AG04449 (cell line): ENCODE measurements at places on chromosomes 4 and X.

GRCh38 chr4:57125996-57126395 lies 15.8 kb upstream of the IGFBP7 start:
- no peak for DNase-seq

DNA sequence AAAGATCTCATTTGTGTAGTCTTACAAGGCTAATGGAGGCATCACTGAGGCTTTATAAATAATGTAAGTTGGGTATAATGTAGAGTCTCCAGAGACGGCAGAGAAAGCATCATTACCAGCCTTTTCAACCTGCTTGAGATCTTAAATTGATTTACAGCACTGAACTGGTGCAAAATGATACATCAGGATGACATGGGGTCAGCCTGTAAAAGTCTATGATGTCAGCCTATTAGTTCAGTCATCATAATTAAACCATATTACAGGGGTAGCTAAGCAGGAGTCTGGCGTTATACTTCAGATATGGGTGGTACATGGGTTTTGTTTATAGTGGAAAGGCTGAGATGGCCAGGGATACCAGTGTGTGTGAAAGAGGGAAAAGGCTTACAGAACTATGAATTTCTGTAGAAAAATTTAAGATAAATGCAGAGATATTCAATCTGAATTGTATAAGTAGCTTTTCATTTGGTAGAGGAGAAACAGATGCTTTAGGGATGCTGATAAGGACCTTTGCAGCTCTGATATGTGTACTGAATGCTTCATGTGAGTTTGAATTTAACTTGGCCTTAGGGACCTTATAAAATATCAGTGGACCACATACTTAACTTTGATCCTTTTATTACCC lies 2.7 kb downstream of the SMAD1 start:
- DNase-seq = no peak

DNA sequence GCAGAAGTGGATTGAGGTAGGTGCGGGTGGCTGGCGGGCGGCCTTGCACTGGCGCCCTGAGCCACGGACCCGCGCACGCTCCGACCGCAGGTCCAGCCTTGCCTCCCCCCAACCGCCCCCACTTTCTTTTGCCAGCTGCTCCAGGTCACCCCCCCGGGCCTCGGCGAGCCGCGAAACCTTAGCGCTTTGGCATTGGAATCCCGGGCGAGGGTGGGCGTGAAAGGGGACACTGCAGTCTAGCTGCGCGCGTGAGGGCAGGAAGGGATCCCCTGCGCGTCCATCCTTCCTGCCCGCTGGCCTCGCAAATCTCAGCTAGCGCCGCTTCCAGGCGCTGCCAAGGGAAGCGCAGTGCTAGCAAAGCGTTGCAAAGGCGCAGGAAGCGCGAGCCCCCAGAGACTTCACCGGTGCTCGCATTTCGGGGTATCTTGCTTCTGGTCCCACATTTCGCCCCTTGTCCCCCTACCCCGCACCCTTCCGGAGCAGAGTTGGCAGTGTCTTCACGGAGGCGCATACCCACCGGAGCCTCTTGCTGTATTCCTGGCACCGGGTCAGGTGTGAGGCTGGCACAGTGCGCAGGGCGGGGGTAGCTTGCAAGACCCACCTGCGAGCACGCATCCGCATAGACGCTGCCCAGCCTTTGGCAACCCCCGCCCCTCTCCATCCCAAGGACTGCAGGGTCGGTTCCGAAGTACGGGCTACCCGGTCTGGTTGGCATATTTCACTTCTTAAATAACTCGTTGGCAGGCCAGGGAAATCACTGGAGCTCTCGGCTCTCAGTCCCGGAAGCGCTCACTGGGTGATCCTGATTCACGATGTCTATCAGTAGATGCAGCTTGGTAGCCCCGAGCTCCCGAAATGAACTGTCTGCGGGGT lies 104.4 kb downstream of the UCHL1 start:
- DNase-seq = no peak

DNA sequence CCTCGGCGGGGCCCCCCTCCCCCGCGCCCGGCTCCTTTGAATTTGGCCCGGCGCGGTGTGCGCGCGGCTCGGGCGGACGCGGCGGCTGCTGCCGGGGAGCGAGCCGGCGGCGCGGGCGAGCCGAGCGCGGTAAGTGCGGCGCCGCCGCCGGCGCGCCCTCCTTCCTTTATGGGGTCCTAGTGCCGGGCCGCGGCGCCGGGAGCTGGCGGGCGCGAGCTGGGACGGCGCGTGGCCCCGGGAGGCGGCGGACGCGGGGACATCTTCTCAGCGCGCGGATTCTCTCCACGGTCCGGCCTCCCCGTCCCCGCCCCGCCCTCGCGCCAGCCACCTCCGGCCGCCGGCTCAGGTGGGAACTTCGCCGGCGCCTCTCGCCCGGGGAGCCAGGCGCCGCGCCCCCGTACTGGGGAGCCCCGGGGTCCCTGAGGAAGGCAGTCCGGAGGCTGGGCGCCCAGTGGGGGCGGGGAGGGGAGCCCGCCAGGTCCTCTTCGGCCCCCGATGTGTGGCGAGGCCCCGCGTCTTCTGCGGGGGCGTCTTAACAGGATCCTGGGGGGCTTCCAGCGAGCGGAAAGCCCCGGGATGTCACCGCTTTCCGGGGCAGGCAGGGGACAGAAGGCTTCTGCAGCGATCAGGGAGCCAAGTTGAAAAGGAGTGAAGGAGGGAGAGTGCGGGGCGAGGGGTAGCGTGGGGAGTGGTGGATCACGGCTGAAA lies 98.4 kb upstream of the TENM3 start:
- no peak for DNase-seq

- DNase-seq = no peak
Measured at GRCh38 chrX:123876844-123877243, 17.0 kb downstream of the XIAP start.

DNA sequence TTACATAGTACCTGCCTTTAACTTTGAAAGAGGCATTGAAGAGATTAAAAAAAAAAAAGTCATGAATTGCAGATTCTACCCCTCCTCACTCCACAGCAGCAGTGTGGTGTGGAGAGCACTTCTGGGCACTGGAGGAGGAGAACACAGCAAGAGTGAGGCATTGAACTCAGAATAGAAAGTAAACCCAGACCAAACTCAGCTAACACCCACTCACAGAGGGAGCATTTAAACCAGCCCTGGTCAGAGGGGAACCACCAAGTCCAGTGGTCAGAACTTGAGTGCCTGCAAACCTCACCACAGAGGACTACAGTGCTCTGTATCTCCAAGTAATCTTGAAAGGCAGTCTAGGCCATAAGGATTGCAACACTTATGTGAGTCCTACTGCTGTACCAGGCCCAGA lies 15.6 kb upstream of the UGT2A1 start:
- no peak for DNase-seq

GRCh38 chr4:16018841-16019240 lies 55.9 kb upstream of the FGFBP2 start:
- DNase-seq = no peak

DNA sequence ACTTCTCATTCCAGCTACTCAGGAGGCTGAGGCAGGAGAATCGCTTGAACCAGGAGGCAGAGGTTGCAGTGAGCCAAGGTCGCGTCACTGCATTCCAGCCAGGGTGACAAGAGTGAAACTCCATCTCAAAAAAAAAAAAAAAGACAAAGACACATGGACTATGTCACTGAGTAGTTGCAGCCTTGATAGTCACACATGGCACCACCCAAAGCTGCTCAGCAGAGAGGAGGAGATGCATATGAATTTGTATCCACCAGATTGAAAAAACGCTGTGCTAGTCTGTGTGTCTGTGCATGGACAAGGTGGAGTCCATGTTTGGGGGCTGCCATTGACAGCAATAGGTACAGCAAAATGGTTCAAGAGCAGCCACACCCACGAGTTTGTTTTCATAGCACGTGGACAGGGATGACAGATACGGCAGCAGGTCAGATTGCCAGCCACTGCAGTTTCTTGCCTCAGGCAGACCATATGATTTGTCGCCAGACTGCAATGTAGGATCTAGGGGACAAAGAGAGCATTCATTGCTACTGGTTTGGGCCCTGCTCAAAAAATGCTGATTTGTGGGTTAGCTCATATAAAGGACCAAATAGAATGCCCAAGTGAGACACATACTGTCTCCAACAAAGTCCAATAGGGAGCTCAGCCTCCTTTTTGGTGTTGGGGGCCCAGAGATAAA lies 89.9 kb downstream of the CEP135 start:
- no peak for DNase-seq

DNA sequence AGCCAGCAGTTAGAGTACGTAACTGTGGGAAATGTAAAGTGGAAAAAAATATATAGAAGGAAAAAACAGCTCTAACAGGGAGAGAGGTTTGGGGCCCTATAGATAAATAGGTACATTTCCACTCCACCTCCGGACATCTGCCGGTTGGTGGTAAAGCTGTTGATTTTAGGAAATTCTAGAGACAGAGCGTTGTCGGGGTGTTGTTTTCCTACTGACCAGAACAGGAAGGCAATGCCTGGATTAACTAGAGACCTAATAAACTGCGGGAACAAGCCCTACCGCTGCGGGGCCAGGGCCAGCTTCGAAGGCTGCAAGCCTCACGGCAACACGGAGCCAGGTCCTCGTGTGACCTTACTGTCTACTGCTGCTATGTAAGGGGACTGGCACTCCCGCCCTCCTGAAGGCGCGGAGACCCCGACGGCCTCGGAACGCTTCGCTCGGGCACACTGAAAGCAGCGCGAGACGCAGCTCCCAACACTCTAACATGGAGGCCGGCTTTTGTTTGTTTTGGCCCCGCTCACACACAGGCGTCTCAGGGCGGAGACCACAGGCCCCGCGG lies 702 bp upstream of the CDKN2AIP start:
- DNase-seq = no peak

GRCh38 chr4:26687728-26688127 lies 103.8 kb downstream of the TBC1D19 start:
- DNase-seq = peak; percentile 82

DNA sequence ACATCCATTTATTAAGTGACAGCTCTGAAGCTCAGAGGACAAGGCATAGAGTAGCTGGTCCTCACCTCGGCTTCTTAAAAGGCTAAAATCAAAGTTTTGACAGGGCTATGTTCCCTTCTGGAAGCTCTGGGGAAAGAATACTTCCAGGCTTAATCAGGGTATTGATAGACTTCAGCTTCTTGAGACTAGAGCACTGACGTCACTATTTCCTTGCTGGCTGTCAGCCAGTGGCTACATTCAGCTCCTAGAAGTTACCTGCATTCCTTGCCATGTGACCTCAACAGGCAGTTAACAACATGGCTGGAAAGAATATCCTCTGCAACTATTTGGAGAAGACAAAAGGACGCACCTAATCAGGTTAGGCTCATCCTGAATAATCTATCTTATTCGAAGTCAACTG lies 1144.8 kb downstream of the ADGRL3 start:
- no peak for DNase-seq

DNA sequence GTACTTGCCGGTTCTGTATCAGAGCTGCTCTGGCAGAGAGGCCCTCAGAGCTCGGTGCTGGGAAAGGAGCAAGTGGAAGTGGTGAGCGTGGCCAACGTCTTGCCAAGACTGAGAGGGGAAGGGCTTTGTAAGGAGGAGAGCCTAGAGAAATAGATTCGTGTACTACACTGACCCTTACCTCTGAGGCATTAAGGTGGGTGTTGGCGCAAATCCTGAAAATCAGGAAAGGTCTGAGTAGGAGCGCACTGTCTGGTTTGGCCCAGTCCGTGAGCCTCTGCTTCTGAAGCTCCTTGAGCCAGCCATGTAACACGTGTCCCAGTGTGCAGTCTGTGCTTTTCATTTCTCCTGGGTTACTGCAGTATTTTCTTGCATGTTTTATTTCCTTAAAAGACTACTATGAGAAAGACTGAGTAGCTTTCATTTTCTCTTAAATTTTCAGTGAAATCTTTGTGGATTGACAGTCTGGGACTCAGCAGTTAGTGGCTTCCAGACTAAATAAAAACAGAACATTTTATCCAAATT lies 140.5 kb downstream of the SOWAHB start:
- DNase-seq = no peak

DNA sequence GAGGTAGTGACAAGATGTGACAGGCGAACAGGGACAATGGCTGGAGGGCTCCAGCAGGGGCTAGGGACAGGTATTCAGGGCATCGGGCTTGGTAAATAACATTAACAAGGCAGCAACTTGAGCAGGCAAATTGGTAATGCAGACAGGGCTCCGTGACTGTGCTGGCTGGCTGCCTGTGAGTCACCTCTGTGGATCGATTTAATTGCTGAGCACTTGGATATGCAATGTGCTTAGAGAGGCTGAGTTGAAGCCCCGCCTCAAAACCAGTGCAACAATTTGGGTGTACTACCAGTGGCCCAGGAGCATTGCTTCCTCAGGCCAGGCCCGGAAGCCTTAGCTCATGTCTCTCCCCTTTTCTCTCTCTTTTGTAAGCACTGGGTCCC lies 19.5 kb downstream of the CNGA2 start:
- DNase-seq = peak; percentile 37

- no peak for DNase-seq
Measured at GRCh38 chrX:134658760-134659023, 421 bp upstream of the PLAC1 start.

- no peak for DNase-seq
Measured at GRCh38 chr4:138562544-138562991, 320.4 kb upstream of the SLC7A11 start.

GRCh38 chr4:13921805-13922204 lies 294.3 kb upstream of the BOD1L1 start:
- no peak for DNase-seq

DNA sequence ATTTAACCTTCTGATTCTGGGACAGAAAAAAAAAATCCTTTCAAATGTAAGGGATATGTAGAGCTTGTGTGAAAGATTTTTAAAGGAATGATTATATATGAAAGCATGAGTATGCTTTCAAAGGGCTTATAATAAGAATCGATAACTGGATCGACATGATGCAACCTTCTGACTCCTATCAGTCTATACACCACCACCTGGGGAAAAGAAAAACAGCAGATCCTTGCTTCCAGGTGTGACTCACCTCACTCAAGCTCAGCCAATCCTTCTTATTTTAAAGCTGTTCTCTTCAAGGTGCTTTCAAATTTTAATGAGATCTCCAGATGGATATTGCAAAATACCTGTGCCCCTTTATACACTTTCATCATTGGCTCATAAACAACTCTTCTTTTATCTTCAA lies 102.1 kb upstream of the EDNRA start:
- no peak for DNase-seq

DNA sequence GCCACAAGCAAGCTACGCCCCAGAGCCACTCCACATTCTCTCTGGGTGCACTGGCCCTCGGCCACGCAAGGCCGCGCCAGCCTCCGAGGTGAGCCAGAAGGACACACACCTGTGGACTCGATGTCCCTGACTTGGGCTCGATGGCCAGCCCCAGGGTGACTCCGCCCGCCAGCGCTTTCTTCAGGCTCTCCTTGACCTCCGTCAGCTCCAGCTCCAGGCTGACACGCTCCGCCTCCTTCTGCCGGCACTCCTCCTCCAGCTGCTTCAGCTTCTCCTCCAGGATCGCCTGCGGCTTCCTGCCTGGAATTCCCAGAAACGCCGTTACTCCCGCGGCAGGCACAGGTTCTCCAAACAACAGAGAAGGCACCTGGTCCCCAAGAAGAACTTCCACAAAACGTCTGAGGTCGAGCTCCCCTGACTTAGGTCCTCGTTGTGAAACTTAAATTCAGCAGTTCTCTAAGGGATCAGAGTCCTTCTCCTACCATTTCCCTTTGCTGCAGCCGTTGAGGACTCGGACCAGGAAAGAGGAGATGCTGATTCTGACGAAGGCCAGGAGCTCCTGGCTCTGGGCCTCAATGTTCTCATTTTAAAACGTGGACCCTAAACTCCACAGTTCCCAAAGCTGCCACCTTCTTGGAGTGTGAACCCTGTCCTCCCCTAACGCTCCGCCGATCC lies 166.8 kb downstream of the AFAP1 start:
- no peak for DNase-seq
